ENCODE measurements at places on chromosomes 4 and X. TPM values are rescaled to one million over a fixed set of nuclear protein-coding genes. Genes with fewer than 3 reads are reported as not detected.

ADD1 gene
- 81.1 TPM for total RNA-seq

DSPP gene
- total RNA-seq, result not detected

NUDT11 gene
- 3.1 TPM for total RNA-seq

DRD5 gene
- total RNA-seq, result not detected

DEFB131A gene
- not detected for total RNA-seq

TIMM8A gene
- total RNA-seq, result 32.1 TPM

TAB3 gene
- 10.4 TPM for total RNA-seq

MID1IP1 gene
- 36.7 TPM for total RNA-seq

STARD8 gene
- 1.6 TPM for total RNA-seq

NDST3 gene
- total RNA-seq, result not detected

NPNT gene
- 0.14 TPM for total RNA-seq

ADAM29 gene
- not detected for total RNA-seq

HERC5 gene
- total RNA-seq, result 4.2 TPM

TBC1D8B gene
- 1.4 TPM for total RNA-seq

MAN2B2 gene
- total RNA-seq, result 9.0 TPM

SLC49A3 gene
- 0.10 TPM for total RNA-seq

CTPS2 gene
- 10.1 TPM for total RNA-seq

TMSB15B gene
- 4.3 TPM for total RNA-seq

FAAH2 gene
- not detected for total RNA-seq

MAGEA11 gene
- not detected for total RNA-seq

SMIM10L2A gene
- total RNA-seq, result 0.26 TPM

ZXDA gene
- total RNA-seq, result 1.6 TPM

RNF212 gene
- total RNA-seq, result 1.2 TPM

APELA gene
- not detected for total RNA-seq

GABRG1 gene
- not detected for total RNA-seq

ADH6 gene
- total RNA-seq, result not detected

GAK gene
- total RNA-seq, result 45.8 TPM

CYSLTR1 gene
- total RNA-seq, result not detected

SLC2A9 gene
- 0.48 TPM for total RNA-seq

MGAT4D gene
- not detected for total RNA-seq

KCND1 gene
- total RNA-seq, result 1.1 TPM

MID1 gene
- total RNA-seq, result 47.8 TPM

CITED1 gene
- total RNA-seq, result 0.92 TPM

FOXO4 gene
- 1.3 TPM for total RNA-seq

CSAG3 gene
- not detected for total RNA-seq

MTNR1A gene
- total RNA-seq, result 0.50 TPM

OTC gene
- total RNA-seq, result not detected

DKK2 gene
- not detected for total RNA-seq

MAGEB10 gene
- total RNA-seq, result not detected
